ENCODE measurements at places on chromosomes 12 and 14.

DNA sequence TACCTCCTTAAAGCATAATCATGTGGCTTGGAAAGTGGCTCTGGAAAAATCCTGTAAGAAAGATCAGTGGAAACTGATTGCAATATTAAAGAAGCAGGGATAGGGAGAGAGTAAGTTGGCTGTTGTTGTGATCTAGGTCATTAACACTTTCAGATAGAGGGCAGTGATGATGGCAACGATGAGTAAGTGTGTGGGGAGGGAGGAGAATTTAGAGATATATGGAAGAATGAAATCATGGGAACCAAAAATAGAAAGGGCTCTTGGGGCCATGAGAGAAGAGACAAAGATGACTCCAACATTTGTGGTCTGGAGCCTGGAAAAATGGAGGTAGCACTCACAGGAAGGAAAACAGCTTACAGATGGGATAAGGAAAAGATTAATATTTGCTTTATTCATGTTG, 23.3 kb downstream of the SNRPF start:
- DNase-seq = peak; percentile 53

DNA sequence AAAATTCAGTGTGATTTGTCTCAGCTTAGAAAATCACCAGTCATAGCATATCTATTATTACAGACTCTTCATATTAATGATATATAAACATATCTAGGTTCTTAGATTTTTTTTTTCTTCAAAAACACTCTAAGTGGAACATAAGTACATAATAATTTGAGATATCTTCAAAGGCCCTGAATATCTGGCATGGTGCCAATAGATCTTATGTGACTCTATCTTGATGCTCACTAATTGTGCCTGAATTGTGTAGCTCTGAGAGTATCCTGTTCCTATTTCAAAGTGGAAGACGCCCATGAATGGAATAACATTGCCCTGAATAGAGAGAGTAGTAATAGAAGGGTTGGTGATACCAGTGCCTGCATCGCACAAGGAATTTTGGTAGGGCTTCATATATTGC, 1312.7 kb upstream of the USP15 start:
- no peak for DNase-seq

GRCh38 chr12:101174541-101174940, 35.5 kb downstream of the SLC5A8 start:
- no peak for DNase-seq

GRCh38 chr14:21256539-21257393, 12.5 kb downstream of the HNRNPC start:
- no peak for DNase-seq

- no peak for DNase-seq
Measured at GRCh38 chr12:77947746-77948145, 117.1 kb downstream of the NAV3 start.

DNA sequence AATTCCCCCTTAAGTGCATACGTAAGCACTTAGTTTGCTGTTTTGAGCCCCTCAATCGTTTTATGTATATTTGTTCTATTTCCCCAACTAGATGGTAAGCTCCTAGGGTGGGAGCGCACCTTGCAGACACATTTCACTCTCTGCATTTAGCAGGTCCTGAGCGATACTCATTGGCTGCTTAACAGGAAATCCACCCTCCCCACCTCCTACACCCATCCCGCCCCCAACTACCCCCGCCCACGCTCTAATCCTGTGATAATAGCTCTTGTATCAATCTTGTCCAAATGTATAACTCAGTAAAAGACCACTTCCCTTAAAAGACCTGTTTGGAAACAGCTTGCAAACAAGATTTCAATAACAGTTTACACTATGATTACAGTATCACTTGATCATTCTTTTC, 8.1 kb downstream of the LPAR5 start:
- no peak for DNase-seq

DNA sequence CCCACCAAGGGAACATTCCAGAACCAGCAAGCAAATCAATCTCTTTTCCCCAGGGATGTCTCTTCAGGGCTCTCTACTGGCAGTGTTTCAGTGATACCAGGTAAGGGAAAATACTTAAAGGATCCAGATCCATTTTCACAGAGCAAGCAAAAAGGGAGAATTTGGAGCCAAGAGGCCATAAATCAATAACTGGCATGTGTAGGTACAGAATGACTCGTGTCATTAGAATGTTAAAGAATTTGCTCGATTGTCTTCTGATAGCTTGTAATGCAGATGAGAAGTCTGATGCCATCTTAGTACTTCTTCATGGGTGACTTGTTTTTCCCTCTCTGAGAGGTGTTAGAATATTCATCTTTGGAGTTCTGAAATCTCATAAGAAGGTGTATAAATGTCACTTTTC, 242.9 kb downstream of the KTN1 start:
- no peak for DNase-seq

- no peak for DNase-seq
Measured at GRCh38 chr12:114817571-114818425, 133.8 kb upstream of the TBX3 start.

DNA sequence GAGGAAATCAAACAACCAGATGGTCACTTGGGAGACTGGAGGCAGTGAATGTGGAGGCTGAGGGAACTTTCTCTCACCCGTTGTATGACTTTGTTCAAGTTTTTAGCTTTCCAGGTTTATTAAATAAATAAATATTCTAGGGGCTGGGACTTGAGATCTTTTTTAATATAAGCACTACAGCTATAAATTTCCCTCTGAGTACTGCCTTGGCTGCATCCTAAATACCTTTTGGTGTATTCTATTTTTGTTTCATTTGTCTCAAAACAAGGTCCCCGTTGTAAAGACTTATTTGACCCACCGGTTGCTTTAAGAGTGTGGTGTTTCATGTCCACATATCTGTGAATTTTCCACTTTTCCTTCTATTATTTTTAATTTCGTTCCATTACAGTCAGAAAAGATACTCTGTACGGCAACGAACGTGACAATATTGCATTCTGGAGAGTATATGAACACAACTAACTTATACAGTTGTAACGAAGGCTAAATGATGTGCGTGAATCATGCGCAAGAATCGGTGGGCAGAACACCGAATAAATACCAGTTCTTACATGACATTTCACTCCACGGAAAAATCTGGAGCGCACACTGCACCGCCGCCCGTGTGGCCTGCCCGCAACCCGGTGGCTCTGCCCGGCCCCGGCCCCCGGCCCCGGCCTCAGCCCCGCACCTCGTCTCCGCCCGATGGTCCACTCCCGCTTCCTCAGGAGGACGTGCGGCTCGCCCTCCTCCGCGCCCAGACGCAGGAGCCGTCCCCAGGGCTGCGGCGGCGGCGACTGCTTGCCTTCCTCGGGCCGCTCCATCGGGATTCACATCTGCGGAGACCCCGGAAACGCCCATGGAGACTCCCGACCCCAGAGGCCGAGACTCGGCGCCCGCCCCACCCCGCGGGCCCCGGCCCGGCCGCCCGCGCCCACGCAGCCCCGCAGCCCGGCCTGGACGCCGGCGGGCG, 602 bp downstream of the CHFR start:
- peak; percentile 36 for DNase-seq

DNA sequence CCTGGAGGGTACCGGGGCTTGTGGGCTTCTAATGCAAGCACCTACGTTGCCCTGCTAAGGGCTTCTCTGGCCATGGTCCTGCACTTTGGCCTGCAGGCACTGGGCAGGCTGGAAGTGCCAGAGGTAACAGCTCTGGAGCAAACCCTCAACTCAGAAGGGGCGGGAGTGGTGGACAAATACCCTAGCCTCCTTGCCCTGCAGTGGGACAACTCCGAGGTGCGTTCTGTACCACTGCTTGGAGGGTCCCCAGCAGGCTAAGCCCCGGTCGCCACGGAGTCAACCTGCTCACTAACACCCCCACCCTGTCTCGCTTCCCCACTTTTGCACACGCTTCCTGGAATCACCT, 20.4 kb upstream of the BEGAIN start:
- no peak for DNase-seq

DNA sequence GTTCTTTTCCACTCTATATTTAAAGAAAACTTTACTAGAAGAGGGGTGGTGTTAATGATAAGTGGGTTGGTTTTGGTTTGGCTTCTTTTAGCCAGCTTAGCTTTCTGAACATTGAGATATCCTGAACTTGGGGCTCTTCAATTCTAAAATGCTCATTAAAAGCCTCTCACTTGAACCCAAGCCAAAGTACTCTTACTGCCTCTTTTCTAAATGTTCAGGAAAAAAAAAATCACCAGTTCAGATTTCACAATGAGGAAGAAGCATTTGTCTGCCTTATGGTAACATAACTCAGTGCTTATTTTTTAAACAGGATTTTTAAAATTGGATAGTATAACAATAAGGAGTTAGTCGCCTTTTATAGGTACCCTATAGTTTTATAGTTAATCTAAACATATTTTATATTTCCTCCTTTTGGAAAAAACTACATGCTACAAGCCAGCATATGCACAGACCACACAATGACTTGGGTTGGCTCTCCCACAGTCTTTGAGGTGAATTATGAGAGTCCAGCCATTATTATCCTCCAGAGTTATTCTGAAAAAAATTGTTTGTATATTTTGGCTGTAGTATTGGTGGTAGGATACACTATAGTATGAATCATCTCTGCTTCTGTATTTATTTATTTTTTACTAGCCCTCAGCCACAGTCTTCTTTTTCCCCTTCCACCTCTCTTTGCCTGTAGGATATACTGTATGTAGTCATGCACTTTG, 195.5 kb upstream of the TMPO start:
- DNase-seq = peak; percentile 25

- DNase-seq = no peak
Measured at GRCh38 chr12:122097584-122097926, 19.0 kb downstream of the MLXIP start.

- peak; percentile 79 for DNase-seq
Measured at GRCh38 chr12:38905480-38906351, at the start of gene CPNE8. Gene CPNE8 (minus strand): TSS chr12:38905591. CDS start chr12:38905534, 57 bp downstream.

Measured in cardiac fibroblast (primary cell).